Endothelial cell of umbilical vein (primary cell): ENCODE measurements at places on chromosomes 6 and 20. TPM values are rescaled to one million over a fixed set of nuclear protein-coding genes. Genes with fewer than 3 reads are reported as not detected.

The COL9A3 gene
- 0.60 and 0.76 TPM in 2 replicates for total RNA-seq

The KCNS1 gene
- 0.23 and 0.29 TPM in 2 replicates for total RNA-seq

The TREM2 gene
- total RNA-seq: not detected in 2 replicates

DNA sequence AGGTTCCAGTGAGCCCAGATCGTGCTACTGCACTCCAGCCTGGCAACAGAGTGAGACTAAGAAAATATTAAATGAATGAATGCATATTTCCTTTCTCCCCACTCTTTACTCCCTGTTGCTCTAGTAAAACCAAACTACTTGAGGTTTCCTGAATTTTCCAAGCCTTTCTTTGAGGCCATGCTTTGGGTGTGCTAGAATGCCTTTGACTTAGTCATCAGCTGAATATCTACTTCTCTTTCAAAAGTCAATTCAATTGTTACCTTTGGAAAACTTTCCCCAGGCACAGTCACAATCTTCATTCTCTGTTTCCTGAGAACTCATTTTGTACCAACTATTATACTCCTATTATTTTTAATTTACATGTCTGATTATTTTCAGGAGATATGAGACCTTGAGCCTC is 27.5 kb upstream of the CEP85L start:
- peak; percentile 19 for DNase-seq

DNA sequence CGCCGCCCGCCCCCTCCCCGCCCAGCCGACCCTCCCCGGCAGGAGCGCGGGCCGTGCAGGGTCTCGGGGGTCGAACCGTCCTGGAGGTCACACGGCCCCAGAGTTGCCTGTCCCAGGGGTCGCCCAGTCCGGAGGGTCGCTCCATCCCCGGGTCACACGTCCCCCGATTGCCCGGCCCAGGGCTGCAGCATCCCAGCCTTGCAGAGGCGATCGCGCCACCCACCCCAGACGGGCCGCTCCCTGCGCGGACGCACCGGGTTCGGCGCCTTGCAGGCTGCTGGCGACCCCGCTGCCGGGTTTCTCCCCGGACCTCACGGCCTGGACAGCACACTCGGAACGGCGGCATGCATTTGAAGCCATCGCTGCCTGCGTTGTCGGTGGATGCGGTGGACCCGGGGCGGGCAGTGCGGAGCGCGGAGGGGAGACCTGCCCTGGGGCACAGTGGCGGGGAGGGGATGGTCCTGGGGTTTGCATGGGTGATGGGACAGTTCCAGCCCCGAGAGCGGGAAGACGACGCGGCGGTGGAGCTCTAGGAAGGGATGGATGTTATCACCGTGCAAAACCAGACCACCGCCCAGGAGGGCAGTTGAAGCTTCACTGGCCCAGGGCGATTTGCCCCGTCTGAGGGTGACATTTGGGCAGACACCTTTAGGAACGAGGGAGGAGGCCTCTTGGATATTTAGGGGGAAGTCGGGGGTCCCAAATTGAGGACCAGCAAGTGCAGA is 22.7 kb upstream of the FRMD1 start:
- DNase-seq: no peak

GRCh38 chr6:1941534-1941933 is 303.9 kb downstream of the GMDS start:
- DNase-seq: no peak
